ENCODE measurements at places on chromosomes 7 and 10. TPM values are rescaled to one million over a fixed set of nuclear protein-coding genes. Genes with fewer than 3 reads are reported as not detected.

DNA sequence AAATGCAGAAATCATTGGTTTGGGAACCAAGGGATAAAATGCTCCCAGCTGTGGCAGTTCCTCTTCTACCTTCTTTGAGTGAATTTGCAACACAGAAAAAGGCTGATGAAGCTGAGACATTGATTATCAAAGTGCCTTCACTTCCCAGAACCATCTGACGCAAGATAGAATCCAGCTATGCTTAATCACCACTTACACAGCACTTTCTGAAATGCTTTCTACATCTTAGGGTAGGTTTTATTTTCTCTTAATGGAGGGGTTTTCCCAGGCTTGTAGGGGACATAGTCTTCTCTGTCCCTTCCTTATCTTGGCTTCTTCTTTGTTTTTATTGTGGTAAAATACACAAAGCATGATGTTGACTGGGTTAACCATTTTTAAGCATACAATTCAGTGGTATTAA is 332.6 kb upstream of the ZNF32 start:
- no peak overlapping the region for H3K27ac ChIP-seq
- H3K27me3 ChIP-seq: no peaks in the 10 kb centered on the region
- DNase-seq: peak; percentile 59
- H3K4me1 ChIP-seq: no peaks in the 10 kb centered on the region

DNA sequence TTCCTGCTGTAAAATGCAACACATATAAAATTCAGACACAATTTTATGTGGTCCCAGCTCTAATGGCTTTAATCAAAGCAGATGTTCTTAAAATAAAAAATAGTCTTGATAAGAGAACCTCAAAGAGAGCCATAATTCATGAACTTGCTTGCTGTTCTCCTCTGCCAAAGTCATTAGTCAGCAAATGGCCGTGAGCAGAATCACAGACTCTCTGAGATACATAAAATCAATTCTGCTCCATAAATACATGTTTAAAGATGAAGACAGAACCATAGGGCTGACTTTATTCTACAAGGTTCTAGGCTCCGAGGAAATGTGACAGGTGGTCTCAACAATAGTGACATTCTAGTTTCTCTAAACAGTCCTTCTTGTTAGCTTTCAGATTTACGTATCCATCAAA is 29.8 kb downstream of the HSPA12A start:
- DNase-seq: peak; percentile 19
- no peaks in the 10 kb centered on the region for H3K27me3 ChIP-seq
- H3K4me3 ChIP-seq: no peak overlapping the region
- no peaks in the 10 kb centered on the region for H3K36me3 ChIP-seq
- H3K4me1 ChIP-seq: peaks cover 14% of the 10 kb centered on the region

- no peak overlapping the region for H3K27ac ChIP-seq
- H3K27me3 ChIP-seq: no peaks in the 10 kb centered on the region
- no peak overlapping the region for H3K4me3 ChIP-seq
- no peaks in the 10 kb centered on the region for H3K4me1 ChIP-seq
- H3K36me3 ChIP-seq: no peaks in the 10 kb centered on the region
These were observed 8.2 kb downstream of the MYO1G start for GRCh38 chr7:44970523-44971051.

DNA sequence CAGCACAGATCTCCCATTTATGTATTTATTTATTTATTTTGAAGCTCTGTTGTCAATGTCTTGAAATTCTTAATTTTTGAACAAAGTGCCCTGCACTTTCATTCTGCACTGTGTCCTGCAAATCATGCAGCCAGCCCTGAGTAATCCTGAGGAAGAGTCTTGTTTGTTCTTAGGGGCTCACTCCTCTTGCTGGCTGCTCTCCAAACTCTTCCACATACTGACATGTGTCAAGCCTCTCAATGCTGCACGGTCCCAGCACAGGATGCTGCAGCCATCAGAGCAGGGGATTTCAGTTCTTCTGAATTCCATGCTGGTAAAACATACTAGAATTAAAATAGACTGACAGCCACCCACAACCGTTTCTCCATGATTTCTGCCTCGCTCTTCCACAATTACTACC is 207.2 kb downstream of the PARD3 start:
- no peak overlapping the region for H3K27ac ChIP-seq
- no peaks in the 10 kb centered on the region for H3K27me3 ChIP-seq
- DNase-seq: no peak
- peaks cover 7% of the 10 kb centered on the region for H3K4me1 ChIP-seq
- no peak overlapping the region for H3K4me3 ChIP-seq

- H3K4me1 ChIP-seq: no peaks in the 10 kb centered on the region
- H3K27me3 ChIP-seq: no peaks in the 10 kb centered on the region
- no peak overlapping the region for H3K27ac ChIP-seq
- no peak overlapping the region for H3K4me3 ChIP-seq
- no peaks in the 10 kb centered on the region for H3K36me3 ChIP-seq
These were observed 970.9 kb upstream of the LRRN3 start for GRCh38 chr7:110119883-110120581.

DNA sequence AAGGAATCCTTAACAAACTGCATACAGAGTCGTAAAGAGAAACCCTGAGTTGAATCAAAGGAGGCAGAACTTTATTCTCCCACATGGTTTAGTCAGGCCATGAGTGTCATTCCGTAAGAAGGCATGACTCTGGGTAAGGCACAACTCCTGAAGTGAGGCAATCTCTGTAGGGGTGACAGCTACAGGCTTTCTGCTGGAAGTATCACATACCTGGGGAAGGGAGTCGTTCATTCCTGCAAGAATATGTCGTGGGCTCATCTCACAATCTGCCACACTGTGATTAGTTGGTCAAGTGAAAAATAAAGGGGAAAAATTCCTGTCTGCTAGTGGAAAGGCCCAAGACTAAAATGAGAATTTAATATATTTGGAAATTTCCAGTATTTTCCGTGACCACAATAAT is 392.6 kb downstream of the POM121L12 start:
- H3K4me1 ChIP-seq: no peaks in the 10 kb centered on the region
- DNase-seq: no peak
- H3K27ac ChIP-seq: no peak overlapping the region
- H3K36me3 ChIP-seq: no peaks in the 10 kb centered on the region
- H3K27me3 ChIP-seq: no peaks in the 10 kb centered on the region

- no peak overlapping the region for H3K27ac ChIP-seq
- H3K36me3 ChIP-seq: no peaks in the 10 kb centered on the region
- no peak overlapping the region for H3K4me3 ChIP-seq
- no peaks in the 10 kb centered on the region for H3K27me3 ChIP-seq
These were observed 26.9 kb downstream of the RAMP3 start for GRCh38 chr7:45184326-45185027.

GRCh38 chr10:6164271-6165095 is 38.2 kb upstream of the PFKFB3 start:
- no peaks in the 10 kb centered on the region for H3K36me3 ChIP-seq
- DNase-seq: peak; percentile 24
- H3K4me3 ChIP-seq: peak overlapping the region; percentile 93
- peaks cover 11% of the 10 kb centered on the region for H3K4me1 ChIP-seq
- no peaks in the 10 kb centered on the region for H3K27me3 ChIP-seq

- H3K27ac ChIP-seq: no peak within 1 kb of the TSS
- no peak within 1 kb of the TSS for H3K4me3 ChIP-seq
- DNase-seq: no peak
- no peaks in the 10 kb centered on the region for H3K36me3 ChIP-seq
- no peaks in the 10 kb centered on the region for H3K27me3 ChIP-seq
- H3K4me1 ChIP-seq: no peaks in the 10 kb centered on the region
These were observed at the start of gene ANKRD30A for GRCh38 chr10:37125191-37125732. TSS of gene ANKRD30A (plus strand) at chr10:37125598. CDS start at chr10:37125788, 190 bp downstream.

GRCh38 chr10:114458955-114459354 is 54.7 kb upstream of the AFAP1L2 start:
- no peak overlapping the region for H3K27ac ChIP-seq
- 0 out of 2 replicates have a peak, but pooled peaks cover 13% of the 10 kb centered on the region for H3K27me3 ChIP-seq
- H3K36me3 ChIP-seq: no peaks in the 10 kb centered on the region
- no peaks in the 10 kb centered on the region for H3K4me1 ChIP-seq

GRCh38 chr7:22729180-22729825 is 2.3 kb downstream of the IL6 start:
- peak overlapping the region; percentile 78 for H3K4me3 ChIP-seq
- peaks cover 22% of the 10 kb centered on the region for H3K36me3 ChIP-seq
- DNase-seq: peak; percentile 26
- no peaks in the 10 kb centered on the region for H3K27me3 ChIP-seq
- H3K27ac ChIP-seq: peak overlapping the region; percentile 94

- no peak overlapping the region for H3K4me3 ChIP-seq
- peaks cover 23% of the 10 kb centered on the region for H3K4me1 ChIP-seq
- DNase-seq: no peak
- H3K27ac ChIP-seq: no peak overlapping the region
These were observed 27.2 kb downstream of the LEP start for GRCh38 chr7:128268233-128268632.

- DNase-seq: no peak
- no peaks in the 10 kb centered on the region for H3K36me3 ChIP-seq
- H3K27me3 ChIP-seq: no peaks in the 10 kb centered on the region
- H3K4me1 ChIP-seq: no peaks in the 10 kb centered on the region
These were observed 175.9 kb downstream of the SNX10 start for GRCh38 chr7:26467541-26467940.

DNA sequence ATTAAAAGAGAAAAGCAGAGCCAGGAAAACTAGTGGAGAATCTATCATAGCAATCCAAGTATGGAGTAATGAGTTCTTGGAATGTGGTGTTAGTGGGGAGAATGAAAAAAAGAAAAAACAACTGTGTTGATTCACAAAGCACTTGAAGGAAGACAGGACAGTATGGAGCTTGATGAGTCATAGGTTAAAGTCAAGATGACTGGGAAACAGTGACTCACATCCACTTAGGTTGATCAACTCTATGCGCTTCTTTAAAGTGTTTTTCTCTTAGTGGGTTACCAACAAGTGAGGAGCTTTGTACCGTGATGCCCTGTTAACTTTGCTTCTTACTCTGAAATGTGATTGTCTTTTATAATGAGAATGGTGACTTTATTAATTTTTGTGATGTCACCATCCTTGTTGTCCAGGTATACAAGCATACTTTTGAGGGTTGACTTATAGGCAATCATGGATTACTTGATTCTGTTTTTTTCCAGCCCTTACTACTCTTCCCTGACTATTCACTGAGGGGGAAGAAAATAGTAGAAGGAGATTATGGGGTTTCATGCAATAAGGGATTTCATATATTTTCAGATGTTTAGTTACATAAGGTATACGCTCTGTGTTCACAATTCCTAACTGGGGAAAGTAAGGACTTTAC is 32.1 kb upstream of the MDFIC start:
- H3K36me3 ChIP-seq: no peaks in the 10 kb centered on the region
- H3K4me3 ChIP-seq: no peak overlapping the region
- H3K4me1 ChIP-seq: peaks cover 23% of the 10 kb centered on the region
- peak; percentile 99 for DNase-seq
- peak overlapping the region; percentile 35 for H3K27ac ChIP-seq
- H3K27me3 ChIP-seq: no peaks in the 10 kb centered on the region

Gene SLC18A2
- total RNA-seq: not detected

- no peaks in the 10 kb centered on the region for H3K27me3 ChIP-seq
- H3K4me3 ChIP-seq: peak overlapping the region; percentile 48
- peak overlapping the region; percentile 62 for H3K27ac ChIP-seq
- peak; percentile 65 for DNase-seq
These were observed 1177.6 kb upstream of the C7orf33 start for GRCh38 chr7:147412782-147413556.

DNA sequence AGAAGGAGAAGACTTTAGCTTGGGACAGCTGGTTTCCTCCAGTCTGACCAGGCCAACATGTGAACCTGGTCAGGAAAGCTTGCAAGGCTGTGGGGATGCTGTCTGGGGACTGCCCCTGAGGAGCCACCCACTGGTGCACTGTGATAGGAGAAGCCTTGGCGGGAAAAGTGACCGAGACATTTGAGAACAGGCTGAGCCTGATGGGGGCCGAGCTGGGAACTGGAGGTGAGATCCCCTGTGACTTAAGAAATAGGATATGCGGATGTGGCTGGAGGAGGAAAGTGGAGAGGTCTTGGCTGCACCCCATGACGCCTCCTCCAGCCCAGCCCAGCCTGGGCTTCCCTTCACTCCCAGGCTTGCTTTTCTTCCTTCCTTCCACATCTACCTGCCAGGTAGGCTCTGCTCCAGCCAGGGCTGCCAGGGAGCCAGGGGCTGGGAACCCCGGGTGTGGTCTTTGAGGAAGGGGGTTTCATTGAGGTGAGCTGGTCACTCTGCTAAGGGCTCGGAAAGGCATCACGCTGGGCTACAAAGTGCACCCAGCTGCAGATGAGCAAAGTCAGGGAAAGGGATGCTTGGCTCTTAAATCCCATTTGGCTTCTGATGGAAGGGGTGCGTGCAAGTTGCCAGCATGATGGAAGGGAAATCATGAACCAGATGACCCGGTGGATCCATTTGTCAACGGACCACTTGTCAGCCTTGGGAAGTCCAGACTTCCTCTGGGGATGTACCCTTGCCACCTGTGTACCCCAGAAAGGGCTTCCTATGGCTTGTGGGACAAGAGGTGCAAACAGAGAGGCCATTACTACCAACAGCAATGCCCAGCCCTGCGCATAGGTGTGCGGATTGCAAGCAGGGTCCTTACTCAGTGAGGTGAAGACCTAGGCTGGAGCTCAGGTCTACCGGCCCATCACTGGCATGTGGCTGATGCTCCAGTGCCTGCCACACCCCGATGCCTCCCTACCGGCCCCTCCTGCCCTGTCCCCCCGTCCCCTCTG is 66.3 kb downstream of the C10orf143 start:
- H3K27ac ChIP-seq: no peak overlapping the region
- H3K36me3 ChIP-seq: no peaks in the 10 kb centered on the region
- no peaks in the 10 kb centered on the region for H3K4me1 ChIP-seq
- no peak for DNase-seq
- no peaks in the 10 kb centered on the region for H3K27me3 ChIP-seq

DNA sequence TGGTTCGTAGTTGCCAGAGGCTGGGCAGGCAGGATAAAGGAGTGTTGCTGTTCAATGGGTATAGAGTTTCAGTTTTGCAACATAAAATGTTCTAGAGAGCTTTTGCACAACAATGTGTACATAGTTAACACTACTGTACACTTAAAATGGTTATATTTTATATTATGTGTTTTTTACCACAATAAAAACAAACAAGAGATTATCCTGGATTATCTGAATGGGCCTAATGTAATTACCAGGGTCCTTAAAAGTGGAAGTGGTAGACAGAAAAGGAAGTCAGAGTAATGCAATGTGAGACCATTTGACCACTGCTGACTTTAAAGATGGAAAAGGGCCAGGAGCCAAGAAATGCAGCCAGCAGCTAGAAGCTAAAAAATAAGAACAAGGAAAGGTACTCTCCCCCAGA is 159.7 kb downstream of the SGMS1 start:
- no peaks in the 10 kb centered on the region for H3K27me3 ChIP-seq
- peaks cover 5% of the 10 kb centered on the region for H3K36me3 ChIP-seq
- no peak overlapping the region for H3K27ac ChIP-seq
- DNase-seq: no peak

DNA sequence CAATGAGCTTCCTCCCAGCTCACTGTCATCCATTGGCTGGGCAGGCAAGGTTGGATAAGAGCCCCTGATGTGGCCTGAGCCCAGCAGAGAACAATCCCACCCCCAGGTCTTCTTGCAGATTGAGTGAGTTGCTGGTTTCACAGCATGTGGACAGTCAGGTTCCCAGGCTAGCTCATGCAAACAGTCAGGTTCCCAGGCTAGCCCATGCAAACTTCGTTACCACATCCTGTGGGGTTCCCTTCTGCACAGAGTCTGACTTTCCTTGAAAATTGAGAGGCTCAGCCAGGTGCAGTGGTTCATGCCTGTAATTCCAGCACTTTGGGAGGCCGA is 67.1 kb downstream of the TMEM130 start:
- no peak overlapping the region for H3K4me3 ChIP-seq
- H3K4me1 ChIP-seq: no peaks in the 10 kb centered on the region
- H3K27ac ChIP-seq: no peak overlapping the region
- no peaks in the 10 kb centered on the region for H3K36me3 ChIP-seq

- no peak overlapping the region for H3K27ac ChIP-seq
- no peaks in the 10 kb centered on the region for H3K36me3 ChIP-seq
- no peaks in the 10 kb centered on the region for H3K4me1 ChIP-seq
These were observed 119.5 kb upstream of the PRSS1 start for GRCh38 chr7:142629588-142630260.

GRCh38 chr7:128407751-128408708 is 1.8 kb downstream of the IMPDH1 start:
- no peak overlapping the region for H3K27ac ChIP-seq
- 0 out of 2 replicates have a peak, but pooled peaks cover 1% of the 10 kb centered on the region for H3K36me3 ChIP-seq
- H3K27me3 ChIP-seq: no peaks in the 10 kb centered on the region
- H3K4me3 ChIP-seq: peak overlapping the region; percentile 74

Measured in GM23248 (cell line).